GM10248 (cell line): ENCODE measurements at places on chromosomes 5 and 9.

- no peak for DNase-seq
Observed at GRCh38 chr9:4743131-4743875, 2.3 kb upstream of the AK3 start.

- no peak for DNase-seq
Observed at GRCh38 chr5:100761192-100761591, 141.9 kb downstream of the ST8SIA4 start.

DNA sequence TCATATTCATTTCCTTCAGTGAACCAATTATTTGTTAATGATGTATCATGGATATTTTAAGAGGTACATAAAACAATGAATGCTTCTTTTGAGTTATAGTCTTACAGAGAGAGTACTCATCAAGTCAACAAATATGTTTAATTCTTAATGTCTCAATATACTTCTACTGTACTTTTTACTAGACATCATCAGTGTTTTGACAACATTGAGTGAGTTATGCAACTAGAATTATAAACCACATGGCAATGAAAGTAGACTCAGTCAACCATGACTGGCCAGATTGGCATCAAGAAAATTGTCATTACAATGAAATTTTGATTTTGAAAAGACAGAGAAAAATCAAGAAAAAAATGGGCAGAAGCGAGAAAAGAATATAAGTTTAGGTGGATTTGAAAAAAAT is 1248.1 kb upstream of the CDH18 start:
- DNase-seq: no peak

DNA sequence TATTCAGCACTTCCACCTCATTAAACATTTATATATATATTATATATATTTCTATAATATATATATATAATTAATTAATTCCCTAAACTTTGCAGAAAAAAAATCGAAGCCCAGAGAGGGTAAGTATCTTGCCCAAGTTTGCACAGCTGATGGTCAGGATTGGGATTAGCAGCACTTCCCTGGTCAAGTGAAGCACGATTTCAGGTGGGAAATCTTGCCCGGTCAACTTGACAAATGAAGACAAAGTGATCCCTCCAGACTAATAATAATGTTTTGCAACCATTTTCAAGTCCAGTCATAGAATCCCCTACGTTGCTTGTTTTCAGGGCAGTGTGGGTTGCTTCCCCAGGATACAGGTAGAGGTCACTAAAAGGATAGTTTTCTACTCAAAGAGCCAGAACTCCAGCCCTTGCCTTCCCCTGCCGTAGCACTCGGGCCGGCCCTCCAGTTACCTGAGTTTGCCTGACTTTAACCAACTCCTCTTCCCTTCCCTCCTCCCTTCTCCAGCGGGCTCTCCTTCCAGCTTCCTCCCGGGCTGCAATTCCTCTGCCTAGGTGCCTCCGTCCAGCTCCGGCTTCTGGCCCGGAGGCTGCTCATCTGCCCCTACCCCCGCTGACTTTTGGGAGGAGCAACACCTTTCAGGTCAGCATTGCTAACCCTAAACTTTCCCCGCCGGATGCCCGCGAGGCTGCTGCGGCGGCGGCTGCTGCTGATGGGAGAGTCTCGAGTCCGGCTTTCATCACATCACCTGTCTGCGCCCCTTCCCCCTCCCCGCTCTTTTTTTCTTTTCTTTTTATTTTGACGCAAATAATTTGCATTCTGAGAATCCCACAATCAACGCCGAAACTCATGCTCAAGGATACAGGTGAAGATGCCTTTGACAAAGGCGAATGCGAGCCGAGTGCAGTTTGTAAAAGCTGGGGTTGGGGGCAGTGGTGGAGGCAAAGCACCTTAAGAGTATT is 930 bp downstream of the PRLR start:
- peak; percentile 42 for DNase-seq

- DNase-seq: no peak
Observed at GRCh38 chr9:83342006-83342405, 196.2 kb downstream of the FRMD3 start.

- no peak for DNase-seq
Observed at GRCh38 chr5:5252106-5252505, 112.0 kb downstream of the ADAMTS16 start.
